CD4-positive, alpha-beta T cell (primary cell): ENCODE measurements at places on chromosomes 5 and 9.

DNA sequence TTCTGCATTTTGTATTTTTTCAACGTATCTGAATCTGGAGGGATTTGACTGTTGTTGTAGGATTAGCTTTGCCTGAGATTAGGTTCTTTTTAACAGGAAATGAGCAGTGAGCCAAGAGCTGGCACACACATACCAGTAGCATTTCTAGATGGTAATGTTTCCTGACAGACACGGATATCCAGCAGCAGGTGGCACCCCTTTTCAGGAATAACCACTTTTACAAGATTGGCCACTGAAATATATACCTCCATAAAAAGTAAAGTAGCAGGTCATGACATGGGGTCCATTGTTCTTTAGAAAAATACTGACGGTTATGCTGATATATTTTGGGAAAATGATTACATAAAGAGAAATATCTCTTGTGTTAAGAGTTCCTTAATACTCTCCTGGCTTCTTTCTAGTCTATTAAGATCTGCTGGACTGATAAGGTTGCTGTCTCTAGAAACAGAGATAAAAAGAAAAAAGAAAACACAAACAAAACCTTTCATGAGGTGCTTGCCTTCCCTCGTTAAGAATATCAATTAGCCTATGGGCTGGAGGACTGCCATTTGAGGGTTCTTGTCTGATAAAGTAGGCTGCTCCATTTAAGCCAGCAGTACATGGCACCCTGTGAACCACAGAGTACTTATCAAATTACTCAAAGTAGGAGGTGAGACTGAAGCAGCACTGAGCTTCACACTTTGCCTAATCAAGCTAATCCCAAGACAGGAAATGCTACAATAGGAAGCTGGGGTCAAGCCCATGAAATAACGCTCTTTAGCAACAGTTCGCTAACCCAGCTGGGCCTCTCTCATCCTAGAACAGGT is 101.6 kb upstream of the PCA3 start:
- no peak for DNase-seq

DNA sequence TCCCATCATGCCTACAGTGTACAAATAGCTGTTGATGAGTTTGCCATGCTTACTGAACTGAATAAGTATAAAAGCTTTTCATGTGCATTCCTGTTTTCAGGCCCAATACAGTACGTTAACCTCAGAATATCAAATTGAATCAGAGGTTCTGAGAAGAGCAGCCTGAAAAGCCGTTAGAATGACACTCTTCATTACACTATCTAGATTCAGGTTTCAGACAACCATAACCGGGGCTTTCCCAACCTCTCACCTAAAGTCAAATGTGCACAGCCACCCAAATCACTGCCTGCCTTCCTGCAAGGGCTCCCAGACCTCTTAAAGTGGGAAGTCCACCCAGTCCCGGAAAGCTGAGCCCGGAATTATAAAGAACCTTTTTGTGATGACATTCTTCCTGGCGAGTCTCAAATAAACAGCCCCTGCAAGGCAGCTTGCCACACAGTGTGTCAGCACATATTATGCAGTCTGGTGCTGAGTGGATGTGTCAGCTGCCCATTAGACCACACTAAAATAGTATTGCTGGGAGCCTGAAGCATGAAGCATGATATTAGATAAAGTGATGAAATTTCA is 245.8 kb downstream of the TLE4 start:
- no peak for DNase-seq

- no peak for DNase-seq
Observed at GRCh38 chr5:83539463-83539790, 67.9 kb downstream of the VCAN start.

DNA sequence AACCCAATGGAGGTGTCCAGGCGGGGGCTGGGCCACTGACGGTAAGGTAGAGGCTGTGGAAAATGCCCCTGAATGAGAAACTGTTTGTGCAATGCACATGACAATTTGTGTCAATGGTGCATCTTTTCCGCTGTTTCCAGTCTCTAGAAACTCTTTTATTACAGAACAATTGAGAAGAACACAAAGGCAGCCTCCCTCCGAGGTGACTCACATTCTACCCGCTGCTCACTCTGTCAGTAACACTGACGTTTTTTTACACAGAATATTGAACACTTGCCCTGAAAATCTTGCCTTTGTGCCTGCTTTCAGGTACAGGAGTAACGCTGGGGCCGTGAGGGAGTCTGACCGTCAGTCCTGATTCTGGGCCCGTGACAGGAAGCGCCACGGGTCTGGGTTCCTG is 11.7 kb upstream of the TENT4A start:
- no peak for DNase-seq

GRCh38 chr5:111649516-111649915 is 107.5 kb downstream of the NREP start:
- no peak for DNase-seq

DNA sequence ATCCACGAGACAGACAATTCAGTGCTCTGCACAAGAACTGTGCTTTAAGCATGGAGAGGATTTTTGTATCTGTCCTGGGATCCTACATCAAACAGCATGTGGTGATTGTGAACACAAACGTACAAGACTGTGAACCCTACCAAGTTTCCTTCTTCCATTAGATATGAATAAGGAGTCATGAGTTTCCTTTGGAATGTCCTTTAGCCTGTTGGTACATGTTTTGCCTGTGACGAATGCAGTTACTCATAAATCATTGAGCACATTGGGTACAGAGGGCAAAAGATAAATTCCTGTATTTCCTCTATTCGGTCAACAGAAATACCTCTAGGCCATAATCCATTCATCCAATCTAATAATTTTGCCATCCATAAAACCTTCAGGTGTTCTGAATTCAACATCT is 61.5 kb downstream of the FXN start:
- no peak for DNase-seq

DNA sequence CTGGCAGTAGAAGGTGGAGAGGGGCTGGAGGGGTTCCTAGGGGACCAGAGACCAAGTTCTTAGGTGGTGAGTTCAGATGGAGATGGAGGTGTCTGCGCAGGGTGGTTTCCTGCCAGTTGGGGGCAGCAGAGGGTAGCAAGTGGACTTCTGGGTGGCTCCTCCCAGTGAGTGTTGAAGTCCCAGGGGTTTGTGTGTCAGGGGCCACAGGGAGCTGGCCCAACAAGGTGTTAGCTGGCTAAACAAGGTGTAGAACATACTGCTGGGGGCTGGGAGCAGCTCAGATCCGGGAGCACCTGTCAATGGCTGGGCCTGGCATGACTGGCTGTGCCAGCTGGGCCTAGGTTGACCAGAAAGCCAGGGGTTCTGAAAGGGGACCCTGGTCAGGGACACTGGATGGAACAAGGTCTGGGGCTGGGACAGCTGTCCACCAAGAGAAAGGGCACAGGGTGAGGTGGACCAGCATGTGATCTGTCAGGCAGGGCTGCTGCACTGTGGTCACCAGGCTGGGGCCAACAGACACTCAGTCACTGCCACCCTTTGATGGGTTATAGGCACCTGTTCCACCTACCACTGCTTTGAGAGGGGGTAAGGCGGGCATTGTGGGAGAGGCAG is 35.6 kb downstream of the DAB2IP start:
- DNase-seq, result no peak

DNA sequence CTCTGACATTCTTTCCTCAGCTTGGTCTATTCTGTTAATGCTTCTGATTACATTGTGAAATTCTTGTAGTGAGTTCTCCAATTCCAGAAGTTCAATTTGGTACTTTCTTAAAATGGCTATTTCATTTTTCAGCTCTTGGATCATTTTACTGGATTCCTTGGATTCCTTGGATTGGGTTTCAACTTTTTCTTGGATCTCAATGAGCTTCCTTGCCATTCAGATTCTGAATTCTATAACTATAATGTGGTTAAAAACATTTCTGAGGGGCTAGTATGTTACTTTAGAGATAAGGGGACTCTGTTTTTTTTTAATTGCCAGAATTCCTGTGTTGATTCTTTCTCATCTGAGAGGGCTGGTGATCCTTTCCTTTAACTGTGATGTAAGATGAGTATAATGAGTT is 136.4 kb downstream of the MCTP1 start:
- DNase-seq, result no peak

DNA sequence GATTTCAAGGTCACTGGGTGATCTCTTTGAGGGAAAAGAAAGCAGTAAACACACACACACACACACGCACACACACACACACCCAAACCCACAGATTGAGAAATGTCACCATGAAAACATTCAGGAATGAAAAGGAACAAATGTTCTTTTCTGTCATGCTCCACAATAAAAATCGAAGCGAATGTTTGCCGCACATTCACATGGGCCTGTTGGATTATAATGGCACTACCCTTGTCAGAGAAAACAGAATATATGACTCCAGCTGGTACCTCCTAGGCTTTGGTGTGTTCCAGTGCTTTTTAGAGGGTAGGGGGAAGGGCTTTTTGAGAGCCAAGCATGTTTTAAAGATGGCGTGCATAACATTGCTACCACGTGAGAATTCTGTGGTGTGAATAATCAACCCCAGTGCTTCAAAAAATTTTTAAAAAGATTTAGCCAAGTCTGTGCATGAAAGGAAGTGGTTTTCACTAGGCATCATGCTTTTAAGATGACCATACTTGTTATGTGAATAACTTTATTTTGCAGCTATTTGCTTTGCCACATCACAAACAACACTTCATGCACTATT is 120.8 kb upstream of the ZNF608 start:
- DNase-seq, result no peak

- DNase-seq, result no peak
Observed at GRCh38 chr9:14993061-14993800, 83.0 kb upstream of the FREM1 start.

- DNase-seq, result no peak
Observed at GRCh38 chr9:17862101-17862500, 283.2 kb downstream of the SH3GL2 start.

DNA sequence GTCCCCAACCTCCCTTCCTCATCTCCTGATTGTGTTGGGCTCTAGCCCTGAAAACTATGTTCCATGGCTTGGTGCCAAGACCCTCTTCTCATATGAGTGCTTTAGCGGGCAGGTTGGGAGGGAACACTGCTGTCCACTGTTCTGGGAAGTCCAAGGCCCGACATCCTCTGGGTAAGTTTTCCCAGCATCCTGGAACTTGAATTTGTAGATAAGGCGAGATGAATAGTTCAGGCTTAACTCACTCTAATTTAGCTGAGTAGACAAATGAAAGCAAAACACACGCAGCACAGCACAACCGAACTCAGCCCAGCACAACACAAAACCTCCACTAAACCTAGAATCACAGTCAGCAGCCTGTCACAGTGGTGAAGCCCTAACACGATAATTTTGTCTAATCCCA is 95.3 kb upstream of the SLC28A3 start:
- no peak for DNase-seq

GRCh38 chr9:134611046-134611445 is 30.6 kb upstream of the COL5A1 start:
- no peak for DNase-seq

DNA sequence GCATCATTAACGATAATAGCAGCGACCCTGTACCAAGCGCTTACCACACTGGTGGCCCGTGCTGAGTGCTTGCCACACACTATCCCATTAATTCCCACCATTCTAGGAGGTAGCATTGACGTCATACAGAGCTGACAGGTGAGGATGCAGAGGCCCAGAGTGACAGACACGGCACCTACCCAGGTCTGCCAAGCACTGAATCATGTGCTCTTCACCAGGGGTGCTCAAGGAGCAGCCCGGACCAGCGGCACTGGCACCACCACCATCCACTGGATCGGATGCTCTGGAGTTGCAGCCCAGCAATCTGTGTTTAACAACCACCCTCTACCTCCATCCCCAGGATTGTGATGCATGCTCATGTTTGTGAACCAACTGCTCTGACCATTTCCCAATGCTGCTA is 3.4 kb downstream of the TNIP1 start:
- DNase-seq, result no peak

DNA sequence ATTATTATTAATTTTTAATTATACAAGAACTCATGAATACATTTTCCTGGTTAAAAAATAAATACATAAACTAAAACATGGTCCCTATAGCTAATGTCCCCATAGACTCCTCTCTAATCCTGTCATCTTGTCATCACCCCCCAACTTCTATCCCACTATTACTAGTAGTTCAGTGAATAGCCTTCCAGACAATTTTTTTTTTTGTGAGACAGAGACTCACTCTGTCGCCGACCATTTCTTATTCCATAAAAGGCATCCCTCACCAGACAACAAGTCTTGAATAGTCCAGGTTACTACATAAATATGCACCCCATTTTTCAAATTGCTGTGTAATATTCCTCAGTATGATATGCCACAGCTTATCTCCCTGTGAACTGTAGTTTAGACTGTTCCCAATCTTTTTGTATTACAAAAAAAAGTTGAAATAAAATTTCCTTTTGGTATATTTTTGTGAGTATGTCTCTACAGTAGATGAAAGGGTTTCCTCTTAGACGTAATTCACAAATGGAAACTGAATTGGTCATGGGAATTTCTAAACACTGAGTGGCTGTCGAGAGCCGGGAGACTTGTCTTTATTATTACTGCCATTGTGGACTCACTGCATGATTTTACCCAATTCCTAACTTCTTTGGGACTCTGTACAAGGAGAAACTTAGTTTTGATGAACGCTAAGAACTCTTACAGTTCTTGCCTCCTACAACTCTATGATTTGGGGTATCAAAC is 6.4 kb upstream of the ABLIM3 start:
- no peak for DNase-seq

DNA sequence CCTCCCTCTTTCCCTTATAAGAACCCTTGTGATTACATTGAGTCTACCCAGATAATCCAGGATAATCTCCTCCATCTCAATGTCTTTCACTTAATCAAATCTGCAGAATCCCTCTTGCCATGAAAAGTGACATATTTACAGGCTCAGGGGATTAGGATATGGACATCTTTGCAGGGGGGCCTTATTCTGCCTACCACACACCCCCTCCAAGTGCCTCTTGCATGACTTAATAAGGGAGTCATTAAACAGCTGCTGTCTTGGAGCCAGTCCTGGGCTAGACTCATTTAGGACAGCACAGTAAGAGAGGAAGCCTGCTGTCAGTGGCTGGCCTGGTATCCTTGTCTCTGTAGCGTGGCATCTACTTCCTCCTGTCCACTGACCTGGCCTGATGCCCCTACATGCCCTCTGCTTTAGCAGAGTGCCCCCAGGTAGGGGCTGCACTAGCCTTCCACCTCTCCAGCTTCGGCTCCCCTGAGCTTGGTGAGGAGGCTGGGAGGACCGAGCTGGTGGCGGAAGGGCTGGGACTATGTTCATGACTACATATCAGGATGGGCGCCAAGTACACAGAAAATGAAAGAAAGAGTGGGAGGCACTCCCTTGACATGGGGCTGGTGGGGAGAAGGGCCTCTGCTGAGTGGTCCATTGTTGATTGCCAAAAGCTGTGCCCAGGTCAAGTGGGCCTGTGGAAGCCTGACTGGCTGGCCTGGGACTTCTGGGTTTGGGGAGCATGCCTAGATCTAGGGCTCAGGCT is 17.2 kb downstream of the ENHO start:
- DNase-seq, result no peak
